Activated CD4-positive, alpha-beta T cell treated with anti-CD3 and anti-CD28 coated beads for 48 hours (primary cell): ENCODE measurements at places on chromosomes 6 and 20.
A peak's percentile ranks its signal among the peaks of the same experiment; 100 is the strongest.

- no peak for DNase-seq
Observed at GRCh38 chr6:18465410-18466154, 78.4 kb downstream of the RNF144B start.

DNA sequence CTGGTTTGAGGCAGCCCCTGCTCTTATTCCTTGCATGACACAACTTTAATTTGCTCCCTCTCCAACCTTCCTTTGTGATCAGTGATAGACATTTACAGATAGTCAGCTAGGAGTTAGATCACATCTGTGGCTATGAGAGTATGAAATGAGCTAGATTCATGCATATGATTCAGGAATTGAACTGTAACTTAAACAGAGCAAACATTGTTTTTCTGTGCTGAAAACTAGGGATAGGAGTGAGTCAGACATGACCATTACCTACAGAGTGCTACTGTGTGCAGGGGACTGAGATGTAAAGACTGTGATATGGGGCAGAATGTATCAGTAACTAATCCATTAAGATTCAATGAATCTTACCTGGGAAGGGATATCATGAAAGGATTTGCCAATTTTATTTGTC, 279.4 kb upstream of the SPTLC3 start:
- no peak for DNase-seq

- no peak for DNase-seq
Observed at GRCh38 chr6:114227944-114228468, 114.8 kb downstream of the HS3ST5 start.

DNA sequence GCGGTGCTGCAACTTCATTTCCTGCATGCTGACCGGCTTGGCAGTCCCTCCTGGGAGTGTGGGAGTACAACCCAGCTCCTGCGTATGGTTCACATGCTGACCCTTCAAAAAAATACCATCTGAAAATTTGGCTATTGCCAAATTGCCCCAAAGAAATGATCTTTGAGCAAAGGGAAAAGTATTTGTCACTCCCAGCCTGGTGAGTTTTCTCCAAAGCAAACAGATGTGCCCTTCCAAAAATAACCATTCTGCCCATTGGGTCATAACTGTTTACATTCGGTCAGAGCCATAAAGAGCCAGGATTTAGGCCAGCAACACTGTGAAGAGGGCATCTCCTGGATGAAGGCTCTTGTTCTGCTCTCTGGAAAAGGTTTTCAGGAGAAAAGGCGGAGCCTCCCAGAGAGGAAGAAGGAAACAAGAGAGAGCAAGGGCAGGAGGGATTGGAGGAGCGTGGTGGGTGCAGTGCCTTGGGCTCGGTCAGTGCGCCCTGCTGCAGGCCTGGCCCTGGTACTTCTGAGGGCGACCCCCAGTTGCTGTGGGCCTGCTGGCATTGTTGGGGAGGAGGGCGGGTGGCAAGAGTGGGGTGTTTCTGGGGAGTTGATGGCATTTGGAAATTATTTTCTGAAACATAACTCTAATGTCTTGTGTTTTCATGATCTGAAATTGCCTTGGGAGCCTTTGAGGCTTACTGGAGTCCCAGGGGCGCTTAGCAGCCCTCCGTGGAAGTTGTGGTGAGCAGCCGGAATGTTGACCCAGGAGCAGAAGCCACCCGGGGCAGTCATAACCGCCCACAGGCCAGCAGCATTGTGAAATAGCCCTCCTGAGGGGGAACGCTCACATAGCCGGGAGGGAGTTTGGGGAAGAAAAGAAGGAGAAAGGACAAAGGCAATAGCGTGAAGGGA, 248.4 kb downstream of the MYLK4 start:
- no peak for DNase-seq

DNA sequence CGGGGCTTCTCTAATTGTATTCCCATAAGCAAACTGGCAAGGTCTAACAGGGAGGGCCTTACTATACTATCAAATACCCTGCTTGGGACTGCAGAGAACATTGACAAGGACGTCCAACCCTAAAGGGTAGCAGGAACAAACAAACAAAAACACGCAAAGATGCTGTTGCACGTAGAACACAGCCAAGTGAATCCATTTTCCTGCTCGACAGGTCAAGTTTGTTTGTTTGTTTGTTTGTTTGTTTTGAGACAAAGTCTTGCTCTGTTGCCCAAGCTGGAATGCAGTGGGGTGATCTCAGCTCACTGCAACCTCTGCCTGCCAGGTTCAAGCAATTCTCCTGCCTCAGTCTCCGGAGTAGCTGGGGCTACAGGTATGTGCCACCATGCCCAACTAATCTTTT, 91.3 kb downstream of the ZMYND8 start:
- no peak for DNase-seq

- DNase-seq = no peak
Observed at GRCh38 chr6:7879980-7880717, 30.4 kb downstream of the TXNDC5 start.

- DNase-seq = no peak
Observed at GRCh38 chr20:51458751-51459439, 83.6 kb downstream of the NFATC2 start.

DNA sequence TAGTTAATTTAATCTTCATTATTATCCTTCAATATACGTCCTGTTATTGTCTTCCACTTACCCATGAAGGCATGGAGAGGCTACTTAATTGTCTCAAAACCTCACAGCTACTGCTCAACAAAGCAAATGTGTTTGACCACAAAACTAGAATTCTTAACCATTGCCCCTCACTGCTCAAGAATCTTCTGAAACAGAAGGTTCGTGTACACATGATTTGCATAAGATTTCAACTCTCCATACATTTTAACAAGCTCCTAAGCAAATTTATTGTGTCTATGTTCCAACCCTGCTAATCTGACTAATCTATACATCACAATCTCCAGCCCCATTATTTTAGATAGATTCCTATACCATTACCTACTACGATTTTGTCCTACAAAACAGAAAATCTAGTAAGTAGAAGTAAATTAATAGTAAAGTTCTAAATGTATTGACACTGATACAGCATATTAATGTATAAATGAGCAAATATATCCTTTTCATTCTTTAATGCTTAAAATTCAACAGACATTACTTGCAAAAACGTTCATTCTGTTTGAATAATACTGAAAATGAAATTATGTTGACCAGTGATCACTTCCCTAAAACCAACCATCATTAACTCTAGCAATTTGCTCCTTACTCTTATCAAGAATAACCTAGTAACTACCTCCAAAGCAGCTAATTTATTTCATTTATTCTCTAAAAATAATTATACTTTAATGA, 89.7 kb upstream of the RNF217 start:
- no peak for DNase-seq

DNA sequence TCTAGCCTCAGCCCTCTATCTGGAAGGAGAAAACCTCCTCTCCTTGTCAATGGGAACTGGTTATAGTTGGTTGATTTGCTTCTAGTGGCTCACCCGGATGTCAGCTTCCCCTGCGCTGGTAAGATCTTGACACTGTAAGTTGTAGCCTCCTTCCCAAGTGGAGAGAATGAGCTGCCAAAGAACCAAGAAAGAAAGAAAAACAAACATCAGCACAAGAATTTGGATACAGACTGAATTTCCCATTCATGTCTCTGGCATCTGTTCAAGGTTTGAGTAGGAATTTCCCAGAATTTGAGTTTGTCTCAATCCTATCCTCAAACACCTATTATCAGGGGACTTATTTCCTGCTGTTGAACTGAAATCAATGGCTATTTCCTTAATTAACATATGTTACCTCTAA, 44.1 kb downstream of the ELOVL2 start:
- DNase-seq = no peak

DNA sequence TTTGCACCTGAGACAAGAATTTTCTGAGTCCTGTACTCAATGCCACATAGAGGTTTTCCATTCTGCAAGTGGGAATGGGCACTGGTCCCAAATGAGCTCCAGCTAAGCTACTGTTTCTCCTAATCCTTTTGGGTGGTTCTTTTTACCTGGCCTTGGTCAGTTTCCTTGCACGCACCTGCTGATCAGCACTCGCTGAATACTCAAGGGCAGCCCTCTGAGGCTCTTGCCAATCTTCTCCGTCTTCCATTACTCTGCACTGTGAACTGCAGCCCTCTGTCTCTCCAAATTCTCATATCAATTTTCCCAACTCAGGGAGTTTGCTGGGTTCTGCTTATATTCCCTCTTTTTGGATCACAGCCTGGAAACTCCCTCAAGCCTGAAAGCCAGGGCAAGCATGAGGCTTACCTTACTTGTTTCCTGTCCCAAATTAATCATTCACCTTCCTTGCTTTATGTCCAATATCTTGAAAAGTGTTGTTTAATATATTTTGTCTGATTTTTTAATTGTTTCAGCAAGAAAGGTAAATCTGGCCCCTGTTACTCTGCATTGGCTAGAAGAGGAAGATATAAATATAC, 138.0 kb upstream of the TBX18 start:
- DNase-seq = no peak

DNA sequence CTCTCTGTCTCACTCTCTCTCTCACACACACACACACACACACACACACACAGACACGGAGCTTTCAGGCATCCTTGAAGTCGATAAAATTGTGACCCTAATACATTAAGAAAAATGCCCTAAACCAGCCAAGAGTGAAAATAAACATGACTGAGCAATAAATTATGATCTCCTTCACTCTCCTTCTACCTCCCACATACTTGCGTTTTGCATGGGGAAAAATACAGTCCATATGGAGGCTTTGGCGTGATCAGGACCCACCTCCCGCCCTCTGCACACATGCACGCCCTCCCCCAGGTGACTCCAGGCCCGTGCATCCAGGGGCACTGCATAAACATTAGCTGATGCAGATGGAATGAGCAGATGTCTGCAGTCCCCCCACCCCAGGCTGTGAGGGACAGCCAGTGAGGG, 114.2 kb upstream of the JARID2 start:
- DNase-seq = no peak

DNA sequence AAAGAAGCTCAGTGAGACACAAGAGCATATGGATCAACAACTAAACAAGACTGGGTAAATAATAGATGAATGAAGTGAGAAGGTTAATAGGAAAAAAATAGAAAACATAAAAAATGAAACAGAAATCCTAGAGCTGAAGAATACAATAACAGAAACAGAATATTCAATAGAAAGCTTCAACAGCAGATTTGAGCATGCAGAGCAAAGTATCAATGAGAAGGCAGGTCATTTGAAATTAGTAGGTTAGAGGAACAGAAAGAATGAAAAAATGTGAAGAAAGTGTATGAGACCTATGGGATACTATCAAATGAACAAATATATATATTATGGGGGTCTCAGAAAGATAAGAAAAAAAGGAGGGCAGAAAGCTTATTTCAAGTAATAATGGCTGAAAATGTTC, 362.9 kb upstream of the POU3F2 start:
- no peak for DNase-seq

DNA sequence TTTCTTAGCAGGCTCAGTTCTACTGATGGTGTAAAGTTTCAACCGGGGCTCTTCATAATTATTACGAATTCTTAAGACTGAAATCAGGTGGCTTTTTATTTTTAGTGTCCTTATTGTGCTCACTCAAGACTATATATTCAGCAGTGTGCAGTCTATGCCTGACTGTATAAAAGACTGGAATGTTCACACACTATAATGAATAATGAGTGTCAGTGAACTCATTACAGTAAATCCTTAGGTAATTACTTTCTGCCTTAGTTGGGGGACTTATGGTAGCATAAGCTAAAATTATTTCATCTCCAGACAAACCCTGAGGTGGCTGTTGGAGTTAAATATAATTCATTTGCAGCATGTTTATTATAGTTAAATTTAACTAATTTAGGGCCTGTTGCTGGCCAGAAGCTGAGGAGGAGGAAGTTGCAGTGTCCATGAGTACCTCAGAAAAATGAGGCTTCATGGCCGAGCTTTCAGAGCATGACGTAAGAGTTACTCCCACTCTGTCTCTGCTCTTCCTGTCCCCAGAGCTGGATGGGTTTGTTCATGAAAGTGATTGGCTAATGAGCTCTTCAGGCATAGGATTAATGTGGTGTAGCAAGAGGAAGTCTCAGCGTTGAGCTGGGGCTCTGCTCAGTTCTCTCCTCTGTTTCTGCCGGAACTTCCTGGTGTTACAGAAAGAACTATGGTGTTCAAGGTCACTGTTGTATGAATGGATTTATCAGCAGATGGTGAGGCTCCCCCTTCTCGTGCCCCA, 335.7 kb downstream of the NRN1 start:
- peak; percentile 20 for DNase-seq

- DNase-seq = peak; percentile 71
Observed at GRCh38 chr6:137589067-137589848, 95.1 kb upstream of the OLIG3 start.

- no peak for DNase-seq
Observed at GRCh38 chr6:100568255-100568654, 103.5 kb upstream of the SIM1 start.

GRCh38 chr6:108080010-108080780, 5.7 kb upstream of the OSTM1 start:
- DNase-seq = no peak

- DNase-seq = no peak
Observed at GRCh38 chr6:112821476-112821875, 474.3 kb downstream of the RFPL4B start.

- DNase-seq = no peak
Observed at GRCh38 chr20:61931476-61932198, 134.0 kb downstream of the TAF4 start.
